ENCODE measurements at places on chromosomes 5 and 9.

DNA sequence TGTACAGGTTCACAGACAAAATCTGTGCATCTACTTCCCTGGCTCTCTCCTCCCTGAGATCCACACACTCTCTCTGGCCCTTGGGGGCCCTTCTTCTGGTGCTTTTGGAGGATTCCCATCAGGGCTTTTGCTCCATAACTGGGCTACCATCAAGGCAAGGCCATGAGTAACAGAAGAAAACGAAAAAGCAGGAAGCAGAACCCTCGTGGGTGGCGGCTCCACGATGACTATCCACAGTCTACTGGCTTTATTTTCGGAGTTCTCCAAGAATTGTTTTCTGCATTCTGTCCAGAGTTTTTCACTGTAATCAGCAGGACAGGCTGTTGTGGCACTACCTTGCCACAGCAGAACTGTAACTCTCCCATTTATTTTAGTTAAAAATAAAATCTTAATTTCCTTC lies 19.9 kb downstream of the PNPLA7 start:
- DNase-seq = no peak

GRCh38 chr5:89283728-89284493 lies 400.9 kb upstream of the MEF2C start:
- no peak for DNase-seq

- DNase-seq = no peak
Observed at GRCh38 chr5:175347027-175347426, 97.0 kb downstream of the DRD1 start.

GRCh38 chr5:147017191-147017590 lies 138.6 kb upstream of the PPP2R2B start:
- DNase-seq = no peak

DNA sequence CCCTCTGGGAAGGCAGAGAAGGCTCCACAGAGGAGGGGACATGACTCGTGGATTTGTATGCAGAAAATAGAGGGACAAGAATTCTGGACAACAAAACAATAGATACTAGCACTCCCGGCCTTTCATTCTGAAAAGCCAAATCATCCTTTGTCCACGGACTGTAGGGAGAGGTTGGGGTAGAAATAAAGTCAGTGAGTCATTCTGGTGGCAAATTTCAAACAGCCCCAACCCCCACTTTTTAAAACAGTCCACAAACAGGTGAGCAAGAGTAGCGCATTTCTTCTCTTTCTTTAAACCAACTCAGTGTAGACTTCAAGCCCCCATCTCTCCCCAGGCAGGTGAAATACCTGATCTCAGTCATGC lies 56.1 kb downstream of the PTPDC1 start:
- DNase-seq = no peak

DNA sequence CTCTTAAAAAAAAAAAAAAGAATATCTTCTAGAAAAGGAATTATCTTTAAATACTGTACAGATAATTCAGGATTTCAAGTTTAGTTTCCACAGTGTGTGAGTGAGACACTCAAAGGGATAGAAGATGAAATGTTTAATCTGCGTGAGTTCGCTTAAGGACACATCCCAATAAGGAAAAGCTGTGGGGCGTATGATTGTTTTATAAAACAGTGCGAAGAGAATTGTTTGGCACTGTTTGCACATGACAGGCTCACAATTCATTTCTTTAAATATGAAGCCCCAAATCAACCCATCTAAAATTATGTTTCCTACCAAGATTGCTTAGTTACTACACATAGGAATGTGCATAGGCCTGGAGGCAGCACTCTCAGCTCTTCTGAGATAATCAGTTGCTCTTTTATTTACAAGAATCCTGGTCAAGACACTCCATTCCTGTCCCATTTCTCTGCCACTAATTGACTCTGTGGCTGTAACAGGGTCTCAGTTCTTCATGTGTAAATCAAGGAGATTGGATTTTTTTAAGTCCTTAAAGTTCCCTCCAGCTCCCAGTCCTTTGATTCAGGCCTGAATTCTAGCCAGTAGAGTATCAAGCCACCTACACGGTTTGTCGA lies 60.1 kb downstream of the BHMT start:
- DNase-seq = no peak
